ENCODE measurements at places on chromosomes 2 and 18.

GRCh38 chr2:172021074-172021931, 21.6 kb downstream of the METAP1D start:
- no peak for DNase-seq

DNA sequence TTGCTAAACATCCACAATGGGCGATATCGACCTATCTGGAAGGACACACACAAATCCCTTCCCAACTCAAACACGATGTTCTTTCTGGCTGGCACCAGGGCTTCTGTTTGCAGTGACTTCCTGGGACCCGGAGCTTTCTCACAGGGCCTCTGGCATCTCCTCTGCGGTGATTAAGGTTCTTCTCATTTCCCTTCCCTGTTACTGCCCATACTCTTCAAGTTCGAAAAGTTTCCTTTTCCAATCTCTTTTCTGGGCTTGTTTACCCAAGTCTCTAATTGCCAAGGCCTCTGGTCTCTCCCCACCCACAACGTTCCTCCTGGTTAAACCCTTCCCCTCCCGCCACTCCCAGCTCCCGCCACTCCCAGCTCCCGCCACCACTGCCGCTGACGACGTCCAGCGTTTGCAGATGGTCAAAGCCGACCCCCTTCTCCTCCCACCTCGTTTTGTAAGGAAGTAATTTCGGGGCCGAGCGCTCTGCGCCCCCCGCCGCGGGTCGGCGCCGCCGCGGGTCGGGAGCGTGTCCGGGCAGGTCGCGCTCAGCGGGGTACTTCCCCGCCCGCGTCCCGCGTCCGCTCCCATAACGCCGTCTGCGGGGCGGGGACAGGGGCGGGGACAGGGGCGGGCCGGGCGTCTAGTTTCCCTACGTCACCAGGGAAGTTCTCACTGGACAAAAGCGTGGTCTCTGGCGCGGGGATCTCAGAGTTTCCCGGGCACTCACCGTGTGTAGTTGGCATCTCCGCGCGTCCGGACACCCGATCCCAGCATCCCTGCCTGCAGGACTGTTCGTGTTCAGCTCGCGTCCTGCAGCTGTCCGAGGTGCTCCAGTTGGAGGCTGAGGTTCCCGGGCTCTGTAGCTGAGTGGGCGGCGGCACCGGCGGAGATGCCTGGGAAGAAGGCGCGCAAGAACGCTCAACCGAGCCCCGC, at the start of gene PMAIP1:
TSS of gene PMAIP1 (plus strand) at position 699 of the 924 bp plus-strand sequence. CDS start at position 881, 182 bp downstream.
- DNase-seq = peak; percentile 91

GRCh38 chr2:109409321-109410038, 204.3 kb downstream of the SEPTIN10 start:
- DNase-seq = no peak

- DNase-seq = no peak
These were observed 85.3 kb downstream of the EPAS1 start for GRCh38 chr2:46382331-46383112.

DNA sequence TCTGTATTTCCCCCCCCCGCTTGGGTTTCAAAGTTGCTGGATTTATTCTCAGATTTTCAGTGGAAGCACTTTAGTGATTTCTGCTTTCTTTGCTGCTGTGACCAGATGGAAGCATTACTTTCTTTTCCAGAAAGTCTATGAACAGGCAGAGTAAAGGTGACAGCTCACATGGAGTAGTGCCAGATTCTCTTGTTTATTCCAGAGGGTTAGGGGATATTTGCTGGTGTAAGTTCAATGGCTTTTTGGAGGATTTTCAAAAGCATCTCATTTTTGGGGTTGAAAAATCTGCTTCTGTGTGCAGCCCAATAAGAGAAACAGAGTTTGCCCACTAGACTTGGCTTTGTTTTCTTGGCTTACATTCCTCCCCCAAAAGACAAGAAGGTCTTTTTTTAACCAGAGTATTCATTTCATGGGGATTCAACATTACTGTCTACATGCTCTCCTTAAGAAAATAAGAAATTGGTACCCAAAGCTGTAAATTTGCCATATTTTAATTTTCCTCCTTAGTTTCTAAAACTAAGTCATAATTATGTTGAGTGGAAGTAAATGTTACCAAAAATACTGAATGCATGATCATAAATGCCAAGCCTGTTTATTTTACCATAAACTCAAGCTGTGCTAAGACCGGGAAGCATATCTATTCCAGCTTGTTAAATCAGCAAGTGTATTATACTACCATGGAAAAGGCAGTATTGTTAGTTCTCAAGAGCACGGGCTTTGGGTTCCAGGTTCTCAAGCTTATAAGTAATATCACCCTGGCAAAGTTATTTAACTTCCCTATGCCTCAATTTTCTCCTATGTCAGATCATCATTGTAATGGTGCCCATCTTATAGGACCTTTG, 557.2 kb downstream of the CPS1 start:
- no peak for DNase-seq

GRCh38 chr2:236172255-236173035, 4.3 kb upstream of the GBX2 start:
- no peak for DNase-seq

GRCh38 chr18:48773821-48774220, 176.9 kb downstream of the SMAD7 start:
- no peak for DNase-seq

DNA sequence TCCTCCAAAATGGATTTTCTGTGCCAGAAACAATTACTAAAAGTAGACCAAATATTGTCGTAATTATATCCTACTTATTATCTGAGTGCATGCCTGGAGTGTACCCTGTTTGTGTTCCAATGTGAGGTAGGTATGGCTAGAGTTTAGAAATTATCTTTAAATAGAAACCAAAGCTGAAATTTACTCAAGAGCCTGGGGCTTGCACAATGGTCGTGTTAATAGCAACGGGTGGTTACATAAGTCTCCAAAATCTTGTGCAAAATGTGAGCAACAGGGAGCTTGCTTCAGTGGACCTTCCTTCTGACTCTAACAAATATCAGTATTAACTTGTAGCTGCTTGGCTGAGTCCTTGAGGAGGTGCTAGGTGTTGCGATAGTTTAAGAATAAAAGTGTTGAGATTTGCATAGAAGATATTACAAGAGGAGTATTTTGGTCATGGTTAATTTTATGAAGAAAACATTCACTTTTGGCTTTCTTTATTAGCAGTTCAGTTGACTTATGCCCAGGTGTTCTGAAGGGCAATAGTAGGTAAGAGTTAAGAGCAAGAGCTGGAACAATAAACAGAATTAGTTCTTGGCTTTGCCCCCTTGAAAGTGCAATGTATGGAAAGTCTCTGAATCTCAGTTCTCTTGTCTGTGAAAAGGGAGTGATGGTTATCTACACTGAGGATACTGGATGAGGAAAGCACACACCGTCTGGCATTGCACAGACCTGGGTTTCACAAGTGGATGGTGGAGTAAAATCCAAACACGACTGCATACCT, 4.6 kb downstream of the CXCR4 start:
- no peak for DNase-seq

DNA sequence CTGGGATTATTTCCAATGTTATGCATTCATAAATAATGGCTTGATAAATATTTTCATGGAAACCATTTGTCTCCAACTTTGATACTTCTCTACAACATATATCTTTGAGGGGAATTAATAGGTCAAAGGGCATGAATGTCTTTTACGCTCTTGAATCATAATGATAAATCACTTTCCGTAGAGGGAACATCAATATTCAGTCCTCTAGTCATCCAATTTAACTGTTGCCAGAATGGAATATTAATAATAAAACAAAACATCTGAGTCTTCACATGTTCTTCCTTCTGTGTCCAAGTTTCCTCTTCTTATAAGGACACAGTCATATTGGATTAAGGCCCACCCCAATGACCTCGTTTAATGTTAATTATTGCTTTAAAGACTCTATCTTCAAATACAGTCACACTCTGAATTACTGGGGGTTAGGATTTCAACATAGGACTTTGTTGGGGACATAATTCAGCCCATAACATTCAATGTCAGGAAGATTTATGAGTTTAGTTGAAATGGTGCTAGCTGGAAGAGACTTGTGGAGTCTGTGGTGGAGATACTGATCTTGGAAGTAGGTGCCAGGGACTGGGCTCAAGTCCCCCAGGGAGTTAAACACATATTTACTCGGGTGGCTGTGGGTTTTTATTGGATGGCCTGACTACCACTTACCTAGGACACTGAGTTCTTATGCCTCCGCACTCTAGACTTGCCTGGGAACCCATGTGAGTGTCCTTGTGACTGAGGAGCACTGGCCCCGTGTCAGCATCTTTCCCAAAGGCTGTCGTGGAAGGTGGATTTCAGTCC, 85.0 kb upstream of the SEC11C start:
- DNase-seq = no peak

GRCh38 chr2:83689402-83689801, 769.7 kb downstream of the SUCLG1 start:
- no peak for DNase-seq

DNA sequence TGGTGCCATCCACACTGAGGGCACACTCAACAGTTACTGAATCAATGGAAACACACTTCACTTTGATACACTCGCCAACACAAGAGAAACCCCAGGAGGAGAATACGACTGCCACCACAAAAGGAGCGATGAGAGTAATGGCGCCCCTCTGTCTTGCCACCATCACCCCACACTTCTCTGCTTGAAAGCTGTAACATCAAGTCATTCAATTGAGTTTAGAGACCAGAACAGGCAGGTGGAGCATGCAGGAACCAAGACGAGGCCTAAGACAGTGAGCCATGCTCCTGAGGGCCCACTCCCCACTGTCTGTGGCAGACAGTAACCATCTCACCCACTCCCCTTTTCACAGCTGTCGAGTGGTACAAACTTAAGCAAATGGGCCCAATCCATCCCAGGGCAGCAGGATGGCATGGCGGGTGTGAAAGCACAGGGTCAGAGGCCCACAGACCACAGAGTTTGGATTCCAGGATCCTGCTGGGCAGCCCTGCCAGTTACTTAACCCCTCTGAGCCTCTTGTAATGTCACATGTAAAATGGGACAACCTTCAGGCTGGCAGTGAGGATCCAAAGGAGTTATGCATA, 101.9 kb downstream of the TNS1 start:
- DNase-seq = no peak

All from NCI-H2081 (cell line).